ENCODE measurements at places on chromosomes 16 and 17.

- DNase-seq: no peak
Observed at GRCh38 chr16:10039220-10040096, 142.8 kb downstream of the GRIN2A start.

GRCh38 chr16:71492786-71493185 is 3.7 kb upstream of the ZNF19 start:
- no peak for DNase-seq

DNA sequence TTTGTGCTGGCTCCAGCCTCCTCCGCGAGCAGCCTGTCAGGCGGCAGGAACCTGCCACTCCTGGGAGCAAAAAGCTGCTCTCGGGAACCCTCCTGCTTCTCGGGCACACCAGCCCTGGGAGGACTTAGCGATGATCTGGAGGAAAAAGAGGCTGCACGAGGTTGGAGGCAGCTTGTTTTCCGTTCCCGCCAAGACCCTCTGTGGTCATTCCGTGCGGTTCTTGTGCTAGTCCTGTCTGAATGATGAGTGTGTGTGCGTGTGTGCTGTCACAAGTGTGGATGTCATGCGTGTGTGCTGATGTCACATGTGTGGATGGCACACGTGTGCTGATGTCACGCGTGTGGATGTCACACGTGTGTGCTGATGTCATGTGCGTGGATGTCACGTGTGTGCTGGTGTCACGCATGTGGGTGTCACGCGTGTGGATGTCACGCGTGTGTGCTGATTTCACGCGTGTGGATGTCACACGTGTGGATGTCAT is 150.0 kb downstream of the NPIPB11 start:
- no peak for DNase-seq

GRCh38 chr17:66665194-66665593 is 169.7 kb upstream of the CACNG5 start:
- no peak for DNase-seq

GRCh38 chr17:30920683-30921543 is 832 bp upstream of the ADAP2 start:
- no peak for DNase-seq

Measured in stimulated activated CD4-positive, alpha-beta T cell treated with anti-CD3 and anti-CD28 coated beads, Interleukin-2, amount 100 ng/mL, for 24 hours (primary cell).